ENCODE measurements at places on chromosomes 2 and 18. TPM values are rescaled to one million over a fixed set of nuclear protein-coding genes. Genes with fewer than 3 reads are reported as not detected.

The NEMP2 gene
- 0.89 TPM for total RNA-seq

DNA sequence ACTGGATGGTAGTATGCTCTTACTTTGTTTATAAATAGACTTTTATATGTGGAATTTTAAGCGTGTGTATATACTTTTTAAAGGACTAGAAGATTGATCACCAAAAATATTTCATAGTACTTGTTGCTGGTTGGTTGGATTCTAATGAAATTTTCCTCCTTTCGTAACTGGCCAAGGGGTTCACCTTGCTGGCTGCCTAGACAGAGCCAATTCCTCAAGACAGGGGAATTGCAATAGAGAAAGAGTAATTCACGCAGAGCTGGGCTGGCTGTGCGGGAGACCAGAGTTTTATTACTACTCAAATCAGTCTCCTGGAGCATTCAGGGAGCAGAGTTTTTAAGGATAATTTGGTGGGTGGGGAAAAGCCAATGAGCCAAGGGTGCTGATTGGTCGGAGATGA, 70.7 kb downstream of the SNORC start:
- DNase-seq = no peak

DNA sequence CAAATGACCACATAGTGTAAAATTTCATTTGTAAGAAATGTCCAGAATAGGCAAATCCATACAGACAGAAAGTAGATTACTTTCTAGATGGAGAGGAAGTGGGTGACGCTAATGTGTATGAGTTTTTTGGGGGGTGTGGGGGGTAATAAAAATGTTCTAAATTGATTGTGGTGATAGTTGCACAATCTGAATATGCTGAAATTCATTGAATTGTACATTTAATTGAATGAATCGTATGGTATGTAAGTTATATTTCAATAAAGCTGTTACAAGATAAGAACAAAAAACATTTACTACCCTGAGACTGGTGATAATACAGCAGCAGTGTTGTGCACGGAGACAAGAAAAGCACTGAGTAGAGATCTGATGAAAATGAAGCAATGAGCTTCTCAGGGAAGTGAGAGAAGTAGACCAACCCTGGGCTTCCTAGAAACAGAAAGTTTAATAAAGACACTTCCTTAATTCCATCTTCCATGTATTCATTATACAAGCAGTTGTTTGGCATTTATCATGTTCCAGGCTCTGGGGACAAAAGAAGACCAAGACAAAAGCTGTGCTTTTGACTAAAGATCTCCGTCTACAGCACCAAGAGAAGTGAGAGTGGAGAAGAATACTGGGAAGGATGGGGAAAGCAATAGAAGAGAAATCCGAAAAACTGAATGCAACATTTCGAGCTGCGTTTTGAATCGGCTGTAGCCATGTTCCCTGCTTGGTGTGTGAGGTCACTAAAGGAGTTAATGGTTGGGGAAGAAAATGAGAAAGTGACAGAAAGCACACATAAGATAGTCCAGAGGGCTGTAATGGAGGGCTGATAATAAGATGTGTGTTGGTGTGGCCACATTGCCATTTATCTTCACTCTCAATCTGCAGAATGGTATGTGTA, 1.8 kb upstream of the PDE11A start:
- no peak for DNase-seq

GRCh38 chr18:61435064-61435652, 101.9 kb downstream of the CDH20 start:
- DNase-seq = peak; percentile 3

- no peak for DNase-seq
These were observed 1.4 kb upstream of the ZNF638 start for GRCh38 chr2:71330155-71330554.

GRCh38 chr2:88959480-88960204, 268.2 kb downstream of the RPIA start:
- DNase-seq = no peak
